AG09319 (cell line): ENCODE measurements at places on chromosomes 11 and 22.

DNA sequence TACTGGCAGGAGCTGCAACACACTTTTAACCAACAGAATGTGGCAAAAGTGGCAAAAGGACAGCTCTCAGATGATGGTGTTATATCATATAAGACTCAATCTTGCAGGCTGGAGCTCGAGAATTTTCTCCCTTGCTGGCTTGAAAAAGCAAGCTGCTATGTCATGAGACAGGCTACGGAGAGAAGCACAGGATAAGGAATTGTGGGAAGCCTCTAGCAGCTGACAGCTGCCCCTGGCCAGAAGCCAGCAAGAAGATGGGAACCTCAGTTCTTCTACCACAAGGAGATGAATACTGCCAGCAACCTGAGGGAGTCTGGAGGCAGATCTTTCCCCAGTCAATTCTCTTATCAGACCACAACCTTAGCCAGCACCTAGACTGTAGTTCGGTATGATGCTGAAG is 24.6 kb downstream of the FXYD6 start:
- no peak for DNase-seq

GRCh38 chr22:38257181-38257580 is 15.6 kb downstream of the TMEM184B start:
- DNase-seq = no peak

- DNase-seq = no peak
These were observed 56.4 kb upstream of the SYN3 start for GRCh38 chr22:33114565-33114964.

DNA sequence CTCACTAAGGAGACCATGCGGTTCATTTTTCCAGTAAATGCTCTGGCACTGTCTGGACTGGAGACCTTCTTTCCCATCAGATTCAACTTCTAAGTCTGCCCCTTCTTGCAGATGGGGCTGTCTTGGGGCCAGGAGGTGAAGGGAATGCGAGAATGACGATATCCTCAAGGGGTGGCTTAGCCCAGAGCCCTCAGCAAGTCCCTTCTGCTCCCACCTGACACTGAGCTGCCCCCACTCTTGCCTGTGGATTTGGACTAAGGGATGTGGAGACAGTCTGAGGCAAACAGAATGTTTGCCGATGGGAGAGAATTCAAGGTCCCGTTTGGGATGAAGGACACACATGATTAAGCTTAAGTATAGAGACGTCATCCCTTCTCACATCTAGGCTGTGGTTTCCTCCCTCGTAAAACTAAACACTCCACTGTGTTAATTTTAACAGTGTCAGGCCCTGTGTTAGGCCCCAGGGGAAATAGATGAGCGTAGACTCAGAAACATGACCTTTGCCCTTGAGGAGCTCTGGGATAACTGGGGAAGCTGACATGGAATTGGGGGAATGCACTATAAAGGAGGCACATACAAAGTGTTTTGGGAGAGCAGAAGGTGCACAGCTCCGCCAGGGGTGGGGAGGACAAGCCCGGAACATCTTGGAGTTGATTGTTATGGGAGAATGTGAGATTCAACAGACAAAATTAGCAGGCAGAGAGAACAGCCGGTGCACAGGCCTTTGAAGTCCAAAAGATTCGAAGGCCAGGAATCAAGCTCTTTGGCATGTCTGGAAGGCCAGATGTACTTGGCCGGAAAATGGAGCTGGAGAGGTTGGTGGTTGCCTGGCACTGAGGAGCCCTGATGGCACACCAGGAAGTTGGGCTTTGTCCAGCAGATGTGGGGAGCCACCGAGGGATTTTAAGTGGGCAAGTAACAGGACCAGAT is 71.6 kb downstream of the ST3GAL4 start:
- no peak for DNase-seq

GRCh38 chr11:65419772-65420481 is 2.7 kb upstream of the NEAT1 start:
- DNase-seq = peak; percentile 87

DNA sequence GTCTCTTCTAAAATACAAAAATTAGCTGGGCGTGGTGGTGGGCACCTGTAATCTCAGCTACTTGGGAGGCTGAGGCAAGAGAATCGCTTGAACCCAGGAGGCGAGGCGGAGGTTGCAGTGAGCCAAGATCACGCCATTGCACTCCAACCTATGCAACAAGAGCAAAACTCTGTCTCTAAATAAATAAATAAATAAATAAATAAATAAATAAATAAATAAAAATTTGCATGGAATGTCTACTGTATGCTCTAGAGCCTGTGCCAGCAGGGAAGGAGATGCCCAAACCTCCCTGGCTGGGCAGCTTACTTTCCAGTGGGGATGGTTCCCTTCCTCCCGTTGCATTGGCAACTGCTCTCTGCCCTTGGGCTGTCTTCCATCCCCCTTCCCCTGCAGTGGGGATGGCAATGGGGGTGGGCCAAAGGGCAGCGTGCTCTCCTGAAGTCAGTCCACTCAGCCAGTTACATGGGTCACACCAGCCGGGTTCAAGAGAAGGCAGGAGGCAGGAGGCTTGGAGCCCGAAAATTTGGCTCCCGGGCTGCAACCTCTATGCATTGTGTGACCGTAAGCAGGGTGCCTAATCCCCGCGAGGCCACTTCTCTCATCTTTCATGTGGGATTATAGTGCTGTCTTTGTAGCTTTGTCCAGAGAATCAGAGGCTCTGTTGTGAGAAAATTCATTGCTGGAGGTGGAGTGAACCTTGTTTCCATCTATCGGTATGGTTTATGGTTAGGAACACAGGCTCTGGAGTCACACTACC is 1.4 kb upstream of the LRRC10B start:
- DNase-seq = no peak

DNA sequence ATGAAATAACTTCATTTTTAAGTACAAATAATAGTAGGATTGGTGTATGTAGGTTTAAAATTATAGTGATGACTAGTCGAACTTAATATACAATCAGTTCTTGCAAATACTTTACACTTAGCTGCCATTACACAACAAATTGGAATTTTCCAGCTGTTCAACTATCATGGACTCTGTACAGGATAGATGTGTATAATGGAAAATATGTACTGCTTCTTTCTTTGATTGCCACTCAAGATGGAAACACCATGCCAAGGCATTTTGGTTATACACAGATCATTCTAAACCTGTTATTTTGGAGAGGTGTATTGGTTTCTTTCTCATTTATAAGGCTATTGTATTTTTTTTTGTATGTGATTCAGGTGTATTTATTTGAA is 24.4 kb upstream of the CRTAM start:
- DNase-seq = no peak

GRCh38 chr11:64864473-64865285 is 13.7 kb downstream of the EHD1 start:
- DNase-seq = no peak

GRCh38 chr11:95352733-95353346 is 121.8 kb upstream of the SESN3 start:
- DNase-seq = no peak

- no peak for DNase-seq
These were observed 150.7 kb downstream of the DCDC1 start for GRCh38 chr11:31218847-31219246.

GRCh38 chr11:13905137-13905781 is 57.3 kb upstream of the SPON1 start:
- DNase-seq = no peak

DNA sequence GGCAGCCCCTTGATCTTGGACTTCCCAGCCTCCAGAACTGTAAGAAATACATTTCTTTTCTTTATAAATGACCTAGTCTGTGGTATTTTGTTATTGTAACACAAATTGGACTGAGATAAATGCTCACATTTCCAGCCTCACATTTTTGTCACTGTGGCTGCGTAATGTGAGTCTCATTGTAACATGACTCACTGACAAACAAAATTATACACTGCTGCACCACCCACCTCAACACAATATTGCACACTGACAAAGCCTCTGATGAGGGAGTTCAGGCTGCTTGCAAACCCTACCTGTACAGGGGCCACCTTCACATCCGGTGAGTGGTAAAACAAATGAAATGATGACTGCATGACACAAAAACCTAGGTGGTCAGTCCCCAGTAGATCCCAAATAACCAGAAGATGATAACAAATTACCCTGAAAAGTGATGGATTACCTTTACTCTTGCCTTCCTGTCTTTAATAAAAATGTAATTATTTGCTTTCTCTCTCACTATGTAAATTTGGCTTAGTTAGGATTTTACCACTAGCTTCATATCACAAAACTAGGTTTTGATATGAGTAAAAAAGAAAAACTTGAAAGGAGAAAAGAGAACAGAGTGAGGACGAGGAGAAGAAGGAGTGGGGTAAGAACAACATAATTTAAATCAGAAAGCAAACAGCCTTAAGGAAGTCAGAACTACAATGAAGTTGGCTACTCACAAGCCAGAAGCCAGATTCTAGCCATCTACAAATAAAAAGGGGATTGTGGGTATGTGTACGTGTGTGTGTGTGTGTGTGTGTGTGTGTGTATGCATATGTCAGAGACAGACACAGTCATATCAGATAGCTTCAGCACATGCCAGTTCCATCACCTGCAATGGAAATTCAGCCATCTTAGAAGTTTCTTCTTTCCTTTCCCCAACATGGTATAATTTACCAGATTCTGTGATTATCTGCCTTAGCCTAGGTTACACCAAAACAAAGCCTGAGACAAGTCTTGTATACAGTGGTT is 53.4 kb upstream of the SESN3 start:
- no peak for DNase-seq

DNA sequence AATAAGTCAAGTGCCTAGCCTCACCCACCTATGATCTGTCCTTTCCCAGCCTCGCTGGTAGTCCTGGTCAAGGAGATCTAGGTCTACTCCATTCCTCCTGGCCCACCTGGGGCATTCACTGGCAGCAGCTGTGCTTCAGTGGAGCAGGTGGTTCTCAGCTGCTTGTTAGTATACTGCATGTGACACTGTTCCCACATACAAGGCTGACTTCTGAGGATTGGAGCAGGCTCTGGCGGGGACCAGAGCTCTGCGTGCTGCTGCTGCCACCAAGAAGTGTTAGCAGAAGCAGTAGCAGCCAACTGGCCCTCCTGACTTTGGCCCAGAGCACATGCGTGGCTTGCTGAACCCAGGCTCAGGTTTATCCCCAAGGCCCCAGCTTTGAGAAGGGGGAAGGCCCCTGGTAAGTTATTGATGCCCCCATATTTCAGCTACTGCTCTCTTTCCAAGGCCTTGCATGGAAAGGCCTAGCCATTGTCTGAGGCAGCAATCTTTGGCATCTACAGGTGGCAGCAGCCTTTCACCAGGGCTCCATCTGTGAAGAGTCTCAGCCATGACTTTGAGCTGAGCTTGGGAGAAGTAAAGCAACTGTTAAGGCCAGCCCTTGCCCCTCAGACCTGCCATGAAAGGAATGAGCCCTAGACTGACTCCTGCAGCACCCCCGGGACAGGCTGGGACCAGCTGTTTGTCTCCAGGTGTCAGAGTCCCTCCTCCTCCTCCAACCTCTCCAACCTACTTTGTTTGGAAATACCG is 26.5 kb downstream of the ARHGAP1 start:
- DNase-seq = no peak

- no peak for DNase-seq
These were observed 220.1 kb upstream of the CNTN5 start for GRCh38 chr11:98800696-98801095.

GRCh38 chr11:8099291-8099899 is 18.4 kb downstream of the TUB start:
- DNase-seq = peak; percentile 59

DNA sequence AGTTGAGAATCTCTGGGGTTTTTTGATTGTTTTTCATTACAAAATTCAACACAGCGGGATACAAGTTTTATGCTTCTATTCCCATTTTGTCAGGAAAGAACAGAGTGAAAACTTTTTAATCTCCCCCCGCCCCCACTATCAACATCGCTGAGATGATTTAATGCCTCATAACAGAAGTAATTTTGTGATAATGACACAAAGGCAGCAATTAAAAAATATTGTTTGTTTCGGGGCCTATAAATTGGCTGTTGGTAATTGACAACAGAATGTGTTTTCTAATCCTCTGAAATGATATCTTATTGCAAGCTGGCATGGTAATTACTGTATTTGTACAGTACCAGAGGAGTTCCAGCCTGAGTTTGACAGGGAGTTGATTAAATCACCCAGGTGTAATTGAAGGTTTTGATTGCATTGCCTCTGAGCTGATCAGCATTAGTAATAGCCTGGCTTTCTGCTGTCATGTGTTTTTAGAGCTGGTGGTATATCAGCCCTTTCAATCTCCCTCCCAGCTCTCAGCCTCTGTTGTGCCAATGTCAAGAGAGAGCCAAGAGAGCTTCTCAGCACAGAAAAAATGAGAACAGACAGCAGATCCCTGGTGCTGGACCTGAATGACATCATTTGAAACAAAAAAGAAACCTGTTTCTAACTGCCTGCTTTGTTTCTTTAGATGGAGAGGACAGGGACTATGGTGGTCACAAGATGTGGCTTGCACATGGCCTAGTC is 265.1 kb downstream of the FAM76B start:
- no peak for DNase-seq

DNA sequence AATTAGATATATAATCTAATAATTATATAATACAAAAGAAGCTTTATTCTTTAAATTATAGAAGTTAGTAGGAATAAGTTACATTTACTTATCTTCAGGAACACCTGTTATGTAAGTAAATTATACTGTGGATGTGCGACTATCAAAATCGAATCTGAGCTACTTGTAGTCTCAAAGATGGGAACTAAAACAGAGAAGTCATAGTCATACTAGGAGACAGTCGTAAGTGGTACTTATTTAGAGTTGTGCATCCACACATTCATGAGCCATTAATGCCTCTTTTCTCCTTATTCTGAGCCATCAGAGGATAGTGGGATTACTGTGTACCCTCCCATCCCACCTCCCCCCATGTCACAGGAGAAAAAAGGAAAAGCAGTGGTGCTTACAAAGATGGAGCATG is 114.4 kb downstream of the CADM1 start:
- DNase-seq = no peak

GRCh38 chr11:120525261-120526171 is 14.0 kb downstream of the GRIK4 start:
- no peak for DNase-seq

- no peak for DNase-seq
These were observed 63.0 kb downstream of the HIPK3 start for GRCh38 chr11:33320016-33320813.

- DNase-seq = no peak
These were observed 30.0 kb upstream of the SEZ6L start for GRCh38 chr22:26139310-26139709.

GRCh38 chr11:12455938-12456337 is 78.6 kb downstream of the PARVA start:
- DNase-seq = no peak

GRCh38 chr11:27294654-27295053 is 68.4 kb downstream of the CCDC34 start:
- DNase-seq = no peak

DNA sequence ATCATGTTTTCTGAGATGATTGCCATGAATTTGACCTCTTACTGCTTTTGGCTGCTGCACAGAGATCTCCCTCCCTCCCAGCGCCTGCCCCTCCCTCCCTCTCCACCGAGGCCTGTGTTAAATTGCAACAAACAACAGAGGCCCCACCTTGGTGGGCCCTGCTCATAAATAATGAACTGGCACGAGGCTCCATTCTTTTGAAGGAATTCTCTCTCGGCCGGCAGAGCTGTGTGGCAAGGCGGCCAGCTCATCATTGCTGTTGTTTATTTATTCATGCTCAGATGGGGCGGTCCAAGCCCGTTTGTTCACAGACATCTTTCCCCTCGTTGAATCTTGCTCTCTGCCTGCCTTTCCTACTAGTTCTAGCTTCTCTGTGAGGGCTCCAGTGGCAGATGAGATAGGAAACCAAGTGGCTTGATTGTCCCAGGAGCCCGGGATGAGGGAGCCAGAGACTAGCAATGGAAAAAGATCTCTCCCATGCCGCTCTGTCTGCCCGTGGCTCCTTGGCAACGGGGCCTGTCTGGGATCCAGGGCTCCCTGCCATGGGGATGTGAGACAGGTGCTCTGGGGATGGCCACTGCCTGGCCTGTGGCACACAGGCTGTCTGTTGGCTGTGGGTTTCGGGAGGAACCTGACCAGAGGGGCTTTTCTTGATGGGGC is 192.6 kb downstream of the DSCAML1 start:
- DNase-seq = no peak
